ENCODE measurements at places on chromosomes 11 and 22.

DNA sequence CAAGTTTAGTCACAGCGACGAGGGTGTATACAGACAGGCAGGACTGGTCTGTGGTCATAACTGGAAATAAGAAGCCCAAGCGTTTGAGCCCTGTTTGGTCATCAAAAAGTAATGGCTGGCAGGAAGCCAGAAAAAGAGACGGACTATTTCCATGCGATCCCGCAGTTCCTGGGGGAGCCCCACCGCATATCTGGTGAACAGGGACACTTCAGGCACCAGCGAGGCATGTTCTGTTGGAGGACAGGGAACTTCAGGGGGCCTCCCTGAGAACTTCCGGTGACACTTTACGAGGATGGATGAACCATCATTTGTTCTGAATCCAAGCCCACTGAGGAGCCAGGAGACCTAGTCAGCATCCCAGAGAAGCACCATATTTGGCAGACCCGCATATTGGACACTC, 29.7 kb upstream of the TRIM29 start:
- no peak for DNase-seq

DNA sequence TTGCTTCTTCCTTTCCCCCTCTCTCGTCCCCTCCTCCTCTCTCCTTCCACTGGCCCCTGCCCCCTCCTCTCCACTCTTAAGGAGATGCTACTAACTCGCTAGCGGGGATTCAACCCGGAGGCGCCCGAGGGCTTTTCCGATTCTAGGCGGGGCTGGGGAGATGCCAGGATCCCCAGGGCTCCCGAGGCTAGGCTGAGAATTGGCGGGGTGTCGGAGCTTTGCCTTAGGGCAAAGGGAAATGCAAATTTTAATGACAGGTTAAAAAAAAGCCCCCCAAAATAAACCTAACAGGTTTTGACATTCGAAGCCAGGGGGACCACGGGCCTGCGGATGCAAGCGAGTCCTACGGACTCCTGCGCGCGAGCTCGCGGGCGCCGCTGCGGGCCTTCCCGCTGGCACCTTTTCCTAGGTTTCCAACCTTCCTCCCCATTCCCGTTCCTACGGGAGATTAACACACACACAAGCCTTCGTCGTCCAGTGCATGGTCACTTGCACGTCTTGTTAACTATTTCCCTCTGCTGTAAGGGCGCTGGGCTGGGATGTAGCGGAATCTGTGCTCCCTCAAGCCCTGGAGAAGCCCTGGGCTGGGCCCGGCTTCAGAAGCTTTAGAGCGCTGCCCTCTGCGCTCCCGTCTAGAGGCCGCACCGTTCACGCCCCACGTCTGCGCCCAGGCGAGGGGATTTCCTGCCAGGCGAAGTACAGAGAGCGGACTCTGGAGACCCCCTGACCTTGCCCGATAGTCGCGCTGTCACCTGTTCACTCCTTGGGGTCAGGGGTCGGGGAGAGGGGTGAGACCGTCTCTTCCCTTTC, 729 bp upstream of the ALX4 start:
- DNase-seq, result no peak

- DNase-seq, result no peak
Observed at GRCh38 chr11:71301858-71302533, 49.6 kb upstream of the SHANK2 start.

- DNase-seq, result no peak
Observed at GRCh38 chr11:77449060-77449521, 24.8 kb downstream of the PAK1 start.

GRCh38 chr11:26753723-26754504, 32.1 kb upstream of the SLC5A12 start:
- no peak for DNase-seq

GRCh38 chr11:46161201-46161600, 39.9 kb upstream of the PHF21A start:
- no peak for DNase-seq

- no peak for DNase-seq
Observed at GRCh38 chr11:126109941-126110731, 47.5 kb upstream of the CDON start.
